ENCODE measurements at places on chromosomes 4 and X.

- peak; percentile 48 for DNase-seq
Observed at GRCh38 chr4:13461191-13461905, 22.8 kb downstream of the RAB28 start.

- DNase-seq: peak; percentile 60
Observed at GRCh38 chr4:24550441-24551175, 33.7 kb downstream of the DHX15 start.

GRCh38 chr4:25320773-25321172 lies 8.2 kb downstream of the ZCCHC4 start:
- peak; percentile 97 for DNase-seq

- DNase-seq: peak; percentile 91
Observed at GRCh38 chr4:22473268-22473667, 42.6 kb downstream of the ADGRA3 start.

- DNase-seq: no peak
Observed at GRCh38 chr4:128635955-128636560, 173.4 kb upstream of the JADE1 start.

DNA sequence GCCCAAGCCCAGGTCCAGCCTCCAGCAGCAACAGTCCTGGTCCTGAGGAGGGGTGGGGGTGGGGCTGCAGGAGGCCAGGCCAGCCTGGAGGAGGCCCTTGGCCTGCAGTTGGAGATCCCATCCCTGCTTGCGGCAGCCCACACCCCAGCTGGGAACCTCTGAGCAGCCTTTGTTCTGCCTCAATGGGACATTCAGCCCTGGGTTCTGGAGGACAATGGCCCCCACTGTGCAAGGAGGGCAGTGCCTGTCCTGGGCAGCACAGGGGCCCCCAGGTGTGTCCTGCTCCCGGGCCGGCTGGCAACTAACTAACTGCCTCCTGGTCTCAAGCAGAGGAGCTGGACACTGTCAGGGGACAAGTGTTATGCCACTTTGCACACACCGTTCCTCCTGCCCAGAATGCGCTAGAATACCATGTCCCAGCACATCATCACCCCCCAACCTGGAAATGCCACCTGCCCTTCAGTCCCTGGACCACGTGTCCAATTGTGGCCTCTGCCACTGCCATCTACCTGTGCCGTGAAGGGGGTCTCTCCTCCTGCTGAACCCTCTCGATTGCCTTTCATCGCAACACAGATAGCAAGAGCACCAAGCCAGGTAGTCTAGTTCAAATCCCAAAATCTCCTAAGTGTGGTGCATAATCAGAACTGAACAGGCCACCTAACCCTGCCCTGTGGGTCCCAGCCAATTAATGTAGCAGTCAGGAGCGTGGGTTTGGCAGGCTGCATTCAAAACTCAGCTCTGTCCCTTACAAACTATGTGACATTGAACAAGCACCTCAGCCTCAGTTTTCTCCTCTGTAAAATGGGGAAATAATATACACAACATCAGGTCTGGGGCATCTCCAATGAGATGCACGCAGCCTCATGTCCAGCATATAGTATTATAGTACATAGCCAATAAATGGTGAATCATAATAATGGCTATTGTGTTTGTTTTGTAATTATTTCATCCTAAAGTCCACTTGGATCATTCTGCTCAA lies 8.8 kb downstream of the PPP2R2C start:
- no peak for DNase-seq

GRCh38 chr4:168920441-168921065 lies 89.5 kb downstream of the CBR4 start:
- DNase-seq: no peak

DNA sequence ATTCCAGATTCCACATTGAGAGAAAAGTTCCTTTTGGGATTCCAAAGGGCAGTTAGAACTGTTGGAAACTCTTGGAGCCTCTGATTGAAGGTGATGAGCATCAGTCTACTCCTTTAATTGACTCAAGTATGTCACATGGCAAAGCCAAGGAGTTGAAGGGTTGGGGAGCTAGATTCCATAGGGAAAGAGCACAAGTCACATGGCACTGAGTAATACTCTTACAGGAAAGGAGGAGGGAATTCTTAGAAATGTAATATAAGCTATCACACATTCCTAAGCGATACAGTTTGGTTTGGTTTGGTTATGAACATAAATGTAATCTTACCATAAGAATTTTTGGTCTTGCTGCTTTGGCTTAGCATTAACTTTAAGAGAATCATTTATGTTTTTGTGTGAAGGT lies 15.7 kb downstream of the SPCS3 start:
- peak; percentile 42 for DNase-seq

DNA sequence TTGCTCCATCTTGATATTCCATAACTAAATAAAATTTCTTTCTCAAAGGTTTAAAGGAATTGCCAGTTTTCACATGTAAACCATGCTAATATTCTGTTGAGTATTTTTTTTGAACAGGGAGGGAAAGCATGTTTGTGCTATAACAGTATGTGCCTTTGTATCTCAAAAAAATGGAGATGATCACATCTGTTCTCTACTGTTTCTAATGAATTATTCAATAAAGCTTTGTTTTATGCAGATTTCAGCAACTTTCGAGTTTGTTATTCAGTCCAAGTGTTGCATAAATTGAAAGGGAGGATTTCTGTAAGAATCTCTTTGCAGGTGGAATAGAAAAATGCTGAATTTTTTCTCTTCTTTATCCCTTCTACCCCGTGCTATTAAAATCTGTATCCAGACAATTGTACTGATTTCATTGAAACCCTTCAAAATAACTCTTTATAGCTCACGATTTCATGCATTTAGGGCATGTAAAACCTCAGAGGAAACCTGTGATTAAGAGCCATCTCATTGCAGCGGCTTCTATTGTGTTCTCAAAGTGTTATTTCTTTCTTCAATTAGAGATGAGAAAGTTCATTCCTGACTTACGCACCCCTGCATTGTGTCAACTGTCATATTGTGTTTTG lies 42.1 kb downstream of the NEIL3 start:
- DNase-seq: no peak
